Activated CD8-positive, alpha-beta T cell treated with anti-CD3 and anti-CD28 coated beads for 36 hours (primary cell): ENCODE measurements at places on chromosomes 13 and 19. TPM values are rescaled to one million over a fixed set of nuclear protein-coding genes. Genes with fewer than 3 reads are reported as not detected.
A peak's percentile ranks its signal among the peaks of the same experiment; 100 is the strongest.

DNA sequence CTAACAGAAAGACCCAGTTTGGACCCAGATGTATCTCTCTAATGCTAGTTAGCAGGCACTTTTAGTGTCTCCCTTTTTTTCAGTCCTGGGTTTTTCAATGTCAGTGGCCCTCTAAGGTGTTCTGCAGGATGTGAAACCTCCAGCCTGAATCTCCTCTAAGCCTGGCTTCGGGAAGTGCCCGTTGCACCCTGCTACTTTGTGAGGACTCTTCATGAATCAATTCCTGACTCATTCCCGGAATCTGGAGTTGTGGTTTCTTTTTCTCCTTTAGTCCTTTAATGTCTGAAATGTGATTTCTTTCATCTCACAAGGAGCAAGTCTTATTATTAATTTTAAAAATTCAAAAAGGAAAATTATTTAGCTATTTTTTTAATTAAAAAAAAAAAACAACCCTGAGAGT lies 116.0 kb downstream of the ZNF536 start:
- no peak overlapping the region for H3K27ac ChIP-seq
- peaks cover 6% of the 10 kb centered on the region for H3K27me3 ChIP-seq
- no peak overlapping the region for H3K4me3 ChIP-seq
- no peak for DNase-seq

DNA sequence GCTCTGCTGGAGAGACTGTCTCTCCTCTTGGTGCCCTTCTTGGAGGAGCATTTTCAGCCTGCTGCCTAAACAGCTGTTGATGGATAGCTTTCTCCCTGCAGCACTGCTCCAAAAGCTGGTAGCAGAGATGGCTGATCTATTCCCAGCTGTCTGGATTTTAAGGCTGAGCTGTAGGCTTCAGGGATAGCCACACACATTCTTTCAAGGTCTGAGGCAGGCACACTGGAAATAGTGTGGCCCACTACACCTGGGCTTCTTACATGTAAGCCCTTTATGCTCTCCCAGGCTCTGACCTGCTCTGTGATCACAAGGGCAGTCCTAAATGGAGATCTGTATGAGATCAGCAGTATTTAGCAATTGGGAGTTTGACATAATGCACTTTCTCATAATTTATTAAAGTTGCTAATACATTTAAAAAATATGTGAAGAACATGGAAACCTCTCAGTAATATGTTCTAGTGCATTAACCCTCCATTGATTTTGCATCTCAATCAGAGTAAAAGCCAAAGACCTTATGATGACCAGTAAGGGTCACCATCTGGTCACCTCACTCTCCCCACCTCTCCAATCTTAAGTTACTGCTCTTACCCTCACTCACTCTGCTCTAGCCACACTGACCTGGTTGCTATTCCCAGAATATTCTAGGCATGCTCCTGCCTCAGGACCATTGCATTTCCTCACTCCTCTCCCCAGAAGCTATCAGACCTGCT lies 91.6 kb downstream of the MBNL2 start:
- no peak overlapping the region for H3K4me3 ChIP-seq
- DNase-seq = no peak
- H3K36me3 ChIP-seq = peaks cover 2% of the 10 kb centered on the region

C19orf67 gene
- not detected for total RNA-seq

GRCh38 chr19:31350033-31350692 lies 927 bp upstream of the TSHZ3 start:
- no peaks in the 10 kb centered on the region for H3K36me3 ChIP-seq
- peak overlapping the region; percentile 35 for H3K4me3 ChIP-seq
- no peak for DNase-seq

GRCh38 chr13:85567909-85568308 lies 231.3 kb downstream of the SLITRK6 start:
- no peaks in the 10 kb centered on the region for H3K4me1 ChIP-seq
- H3K4me3 ChIP-seq = no peak overlapping the region
- no peak overlapping the region for H3K27ac ChIP-seq
- H3K36me3 ChIP-seq = no peaks in the 10 kb centered on the region
- H3K27me3 ChIP-seq = no peaks in the 10 kb centered on the region
- DNase-seq = no peak

- H3K4me1 ChIP-seq = no peaks in the 10 kb centered on the region
- H3K27ac ChIP-seq = no peak overlapping the region
- no peaks in the 10 kb centered on the region for H3K27me3 ChIP-seq
- H3K36me3 ChIP-seq = no peaks in the 10 kb centered on the region
- no peak overlapping the region for H3K4me3 ChIP-seq
These were observed 33.0 kb downstream of the CYP4F2 start for GRCh38 chr19:15864824-15865223.

KLK14 gene
- total RNA-seq = 0.43 TPM

RPS19 gene
- total RNA-seq = 3,479 TPM
